ENCODE measurements at places on chromosomes 7 and 10.

DNA sequence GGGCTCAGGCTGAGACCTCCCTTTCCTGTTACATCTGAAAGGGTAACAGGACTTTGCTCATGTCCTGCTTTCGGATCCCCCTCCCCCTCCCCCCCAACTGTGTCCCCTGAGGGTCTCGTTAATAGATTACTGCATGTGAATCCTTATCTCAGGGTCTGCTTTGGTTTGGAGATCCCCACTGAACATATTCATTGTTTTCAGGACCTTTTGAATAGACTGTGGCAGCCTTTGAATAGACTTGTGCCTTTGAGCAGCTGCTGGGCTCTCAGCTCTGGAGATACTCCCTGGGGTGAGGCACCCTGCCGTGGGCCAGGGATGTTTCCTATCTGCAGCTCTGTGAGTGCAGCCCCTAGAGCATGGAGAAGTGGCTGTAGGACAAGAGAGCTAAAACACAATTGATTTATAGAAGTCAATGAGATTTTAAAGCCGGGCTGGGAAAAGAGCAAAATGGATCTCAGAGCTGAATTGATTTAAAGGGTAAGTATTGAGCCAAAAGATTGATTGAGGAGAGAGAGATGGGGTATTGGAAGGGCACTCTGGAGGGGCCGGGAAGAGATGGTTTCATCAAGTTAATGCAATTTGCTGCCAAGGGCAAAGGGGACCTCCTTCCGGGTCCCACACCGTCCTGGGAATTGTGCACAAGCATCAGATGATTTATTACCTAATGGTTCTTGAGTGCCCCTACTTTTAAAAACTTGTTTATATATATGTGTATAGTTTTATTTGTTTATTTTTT, 9.9 kb downstream of the ARHGAP22 start:
- DNase-seq: no peak

DNA sequence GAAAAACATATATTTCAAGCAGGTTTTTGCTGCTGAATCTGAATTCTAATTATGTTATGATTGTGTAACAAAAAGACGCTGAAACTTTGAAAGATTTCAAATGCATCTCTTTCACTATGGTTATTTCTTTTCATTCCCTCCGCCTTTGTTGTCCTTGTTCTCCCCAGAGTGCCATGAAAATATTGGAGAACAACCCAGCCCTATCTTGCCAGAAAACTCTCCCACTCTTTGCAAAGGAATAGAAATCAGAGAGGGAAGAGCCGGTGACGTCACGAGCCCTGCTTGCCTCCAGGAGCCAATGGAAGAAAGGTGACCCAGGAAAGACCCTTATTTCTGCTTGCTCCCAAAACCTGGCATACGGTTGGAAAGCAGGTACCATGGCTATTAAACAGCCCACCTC, 3.4 kb downstream of the GFRA1 start:
- DNase-seq: no peak

DNA sequence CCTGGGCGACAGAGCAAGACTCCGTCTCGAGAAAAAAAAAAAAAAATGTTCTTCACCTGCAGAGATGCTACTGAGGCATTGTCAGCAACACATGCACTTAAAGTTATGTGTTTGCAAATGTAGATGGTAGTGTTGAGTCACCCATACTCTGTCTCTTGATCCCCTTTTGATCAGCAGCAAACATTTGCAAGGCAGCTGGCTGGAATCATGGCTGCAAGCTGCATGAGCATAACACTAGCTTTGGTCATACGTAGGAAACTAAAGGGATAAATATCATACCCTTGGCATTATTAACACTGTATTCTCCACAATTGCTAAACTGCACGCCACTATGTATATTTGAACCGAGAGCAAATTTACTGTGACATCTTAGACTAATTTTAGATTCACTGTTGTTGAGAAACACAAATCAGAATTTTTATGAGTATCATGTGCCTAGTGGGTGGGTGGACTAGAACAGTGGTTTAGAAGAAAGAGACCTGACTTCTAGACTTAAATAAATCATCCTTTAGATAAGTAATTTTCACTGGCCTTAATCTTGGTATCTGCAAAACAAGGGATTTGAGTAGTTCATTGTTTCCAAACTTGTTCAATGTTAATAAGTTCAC, 229.3 kb upstream of the MEOX2 start:
- DNase-seq: no peak

GRCh38 chr10:126844406-126844805, 60.8 kb upstream of the DOCK1 start:
- no peak for DNase-seq

DNA sequence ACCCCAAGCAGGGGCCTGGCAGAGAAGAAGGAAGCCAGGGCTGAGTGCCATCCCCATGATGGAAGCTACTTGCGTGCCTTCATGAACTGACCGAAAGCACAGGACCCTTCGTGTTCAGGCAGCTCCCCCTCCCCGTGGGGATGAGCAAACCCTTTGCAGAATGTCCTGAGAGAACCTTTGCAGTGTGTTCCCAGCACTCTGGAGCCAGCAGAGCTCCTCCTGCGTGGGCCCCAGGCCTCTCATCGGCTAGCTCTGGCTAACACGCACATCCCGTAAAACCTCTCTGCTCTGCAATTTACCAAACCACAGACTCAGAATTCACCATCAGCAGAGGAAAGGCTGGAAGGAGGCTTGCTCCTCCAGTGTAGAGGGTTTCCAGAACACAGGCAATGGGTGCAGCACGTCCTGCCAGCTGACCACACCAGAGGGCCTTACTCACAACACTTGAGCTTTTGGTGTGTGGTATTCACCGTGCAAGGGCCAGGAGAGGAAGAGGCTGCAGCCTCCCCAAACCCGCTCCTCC, 3.1 kb downstream of the SH3PXD2A start:
- no peak for DNase-seq

GRCh38 chr10:92420546-92421275, 129.7 kb downstream of the MARCHF5 start:
- DNase-seq: no peak

DNA sequence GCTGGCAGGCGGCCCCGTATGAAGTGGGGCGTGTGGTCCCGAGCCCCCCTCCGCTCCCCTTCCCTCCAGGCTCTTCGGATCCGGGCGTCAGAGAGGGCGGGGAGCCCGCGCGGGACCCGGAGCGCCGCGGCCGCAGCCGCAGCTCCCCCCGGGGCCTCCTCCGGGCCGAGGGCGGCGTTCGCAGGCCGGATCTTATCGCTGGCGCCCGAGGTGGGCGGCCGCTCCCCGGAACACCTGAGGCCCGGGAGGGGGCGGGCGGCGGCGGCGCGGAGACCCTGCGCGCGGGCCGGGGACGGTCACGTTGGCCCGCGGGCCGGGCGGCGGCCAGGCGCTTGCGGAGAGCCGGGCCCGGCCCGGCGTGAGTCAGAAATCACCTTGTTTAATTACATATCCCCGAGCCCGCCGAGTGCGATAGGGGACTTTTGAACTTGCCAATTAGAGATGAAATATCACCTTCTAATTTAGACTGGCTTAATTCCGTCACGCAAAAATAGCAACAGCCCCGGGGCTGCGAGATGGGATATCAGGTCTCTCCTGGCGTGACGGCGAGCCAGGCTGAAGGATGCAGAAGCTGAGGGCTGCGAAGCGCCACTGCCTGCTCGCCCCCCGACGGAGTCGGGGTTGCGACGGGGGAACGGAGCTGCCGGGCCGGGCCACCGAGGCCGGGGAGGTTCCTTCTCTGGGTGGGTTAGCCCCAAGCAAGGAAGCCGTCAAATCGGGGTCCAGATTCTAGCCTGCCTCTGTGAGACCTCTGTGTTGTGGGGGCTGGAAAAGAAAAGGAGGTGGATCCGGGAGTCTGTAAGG, 43.4 kb downstream of the LDB3 start:
- DNase-seq: peak; percentile 50

DNA sequence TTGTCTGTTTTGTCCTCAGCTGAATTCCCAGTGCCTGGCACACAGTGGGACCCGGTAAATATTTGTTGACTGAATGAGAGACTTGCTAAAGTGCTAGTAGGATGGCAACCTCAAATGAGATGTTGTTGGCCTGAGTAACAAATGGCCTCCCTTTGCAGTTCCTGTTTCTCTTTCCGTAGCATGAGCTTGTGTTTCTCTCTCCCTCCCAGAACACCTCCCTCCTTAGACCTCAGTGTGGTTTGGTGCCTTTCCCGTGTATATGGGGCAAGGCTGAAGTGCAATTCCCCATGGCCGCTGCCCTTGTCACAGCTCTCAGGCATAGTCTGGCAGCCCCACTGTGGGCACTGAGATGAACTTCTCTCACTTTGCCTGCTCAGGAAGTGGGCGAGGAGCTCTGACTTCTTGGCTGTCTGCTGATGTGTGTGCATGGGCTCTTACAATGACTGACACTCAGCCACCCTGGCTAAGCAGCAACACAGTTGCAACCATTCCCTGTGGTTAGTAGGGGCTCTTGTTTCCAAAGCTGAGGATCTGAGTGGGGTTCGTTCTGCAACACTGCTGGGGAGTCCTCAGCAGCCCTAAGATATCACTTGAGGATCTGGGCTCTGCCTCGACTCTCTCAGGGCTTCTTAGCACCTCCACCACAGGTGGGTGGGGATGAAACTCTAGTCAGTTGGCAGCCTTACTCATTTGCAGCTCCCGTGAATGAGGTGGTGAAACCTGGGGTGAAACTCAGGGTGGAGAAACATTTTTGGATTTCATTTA, 136.1 kb downstream of the ICA1 start:
- DNase-seq: peak; percentile 95

DNA sequence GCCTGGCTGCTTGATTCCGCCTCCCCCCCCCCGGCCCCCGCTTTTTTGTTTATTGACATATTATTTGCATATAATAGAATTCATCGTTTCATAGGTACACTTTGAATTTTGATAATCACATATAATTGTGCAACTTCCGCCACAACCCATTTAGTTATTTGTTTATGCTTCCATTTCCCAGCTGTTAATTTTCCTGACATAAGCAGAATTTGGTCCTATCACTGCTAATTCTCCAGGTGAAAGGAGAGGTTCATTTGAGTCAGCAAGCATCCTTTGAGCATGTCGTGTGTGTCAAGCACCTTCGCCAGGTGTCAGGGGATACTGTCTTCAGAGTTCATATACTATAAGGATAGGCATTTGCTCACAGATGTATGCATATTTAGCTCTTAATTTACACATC, 102.2 kb downstream of the CELF2 start:
- DNase-seq: no peak

- DNase-seq: peak; percentile 44
Measured at GRCh38 chr10:4018054-4018511, 233.1 kb upstream of the KLF6 start.

- DNase-seq: no peak
Measured at GRCh38 chr10:30040597-30040996, 18.8 kb downstream of the JCAD start.

- peak; percentile 60 for DNase-seq
Measured at GRCh38 chr10:100148353-100149211, 37.2 kb downstream of the ERLIN1 start.

DNA sequence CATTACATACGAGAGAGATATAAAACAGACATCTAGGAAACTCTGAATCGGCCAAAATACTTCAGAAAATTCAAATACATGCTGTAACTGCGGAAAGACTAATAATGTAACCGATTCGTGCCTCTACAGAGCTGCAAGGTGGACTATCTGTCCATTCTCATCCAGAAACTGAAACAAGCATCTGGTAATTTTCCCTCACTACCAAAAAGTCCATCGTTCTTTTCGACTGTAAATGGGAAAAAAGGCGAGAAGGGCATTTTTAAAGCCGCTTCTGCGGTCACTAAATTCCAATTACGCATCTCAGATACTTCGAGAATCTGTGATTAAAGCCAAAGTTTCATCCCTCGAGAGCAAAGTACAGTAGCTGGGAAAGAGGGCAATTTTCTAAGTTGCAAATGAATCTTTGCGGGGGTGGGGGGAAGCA, 1.3 kb downstream of the OGA start:
- peak; percentile 45 for DNase-seq

DNA sequence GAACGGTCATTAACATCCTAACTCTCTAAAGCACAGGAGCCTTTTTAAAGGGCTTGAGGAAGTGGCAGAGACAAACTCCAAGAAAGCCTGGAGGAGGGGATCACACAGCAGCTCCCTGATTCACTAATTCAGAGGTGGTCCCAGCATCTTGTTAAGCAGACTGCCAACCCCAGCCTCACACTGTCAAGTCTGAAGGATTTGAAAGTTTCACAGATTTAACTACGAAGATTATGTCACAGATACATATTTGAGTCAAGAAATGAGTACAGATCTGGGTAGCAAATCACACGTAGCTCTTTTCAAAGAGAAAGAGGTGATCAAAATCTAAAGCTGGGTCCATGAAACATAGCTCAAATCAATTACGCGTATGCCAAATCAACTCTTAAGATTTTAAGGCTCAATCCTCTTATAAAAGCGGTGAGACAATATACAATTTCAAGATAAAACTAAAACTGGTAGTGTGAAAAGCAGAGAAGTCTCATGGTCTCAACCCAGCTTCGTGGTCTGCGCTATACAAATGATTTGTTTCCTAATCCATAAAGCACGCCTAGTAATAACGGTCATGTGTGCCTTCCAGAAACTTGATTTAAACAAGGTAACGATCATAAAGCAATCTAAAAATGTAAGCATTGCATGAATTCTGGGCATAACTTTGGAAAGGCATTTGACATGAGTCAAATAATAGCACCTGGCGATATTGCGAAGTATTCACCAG, 229.9 kb upstream of the MKLN1 start:
- peak; percentile 71 for DNase-seq

DNA sequence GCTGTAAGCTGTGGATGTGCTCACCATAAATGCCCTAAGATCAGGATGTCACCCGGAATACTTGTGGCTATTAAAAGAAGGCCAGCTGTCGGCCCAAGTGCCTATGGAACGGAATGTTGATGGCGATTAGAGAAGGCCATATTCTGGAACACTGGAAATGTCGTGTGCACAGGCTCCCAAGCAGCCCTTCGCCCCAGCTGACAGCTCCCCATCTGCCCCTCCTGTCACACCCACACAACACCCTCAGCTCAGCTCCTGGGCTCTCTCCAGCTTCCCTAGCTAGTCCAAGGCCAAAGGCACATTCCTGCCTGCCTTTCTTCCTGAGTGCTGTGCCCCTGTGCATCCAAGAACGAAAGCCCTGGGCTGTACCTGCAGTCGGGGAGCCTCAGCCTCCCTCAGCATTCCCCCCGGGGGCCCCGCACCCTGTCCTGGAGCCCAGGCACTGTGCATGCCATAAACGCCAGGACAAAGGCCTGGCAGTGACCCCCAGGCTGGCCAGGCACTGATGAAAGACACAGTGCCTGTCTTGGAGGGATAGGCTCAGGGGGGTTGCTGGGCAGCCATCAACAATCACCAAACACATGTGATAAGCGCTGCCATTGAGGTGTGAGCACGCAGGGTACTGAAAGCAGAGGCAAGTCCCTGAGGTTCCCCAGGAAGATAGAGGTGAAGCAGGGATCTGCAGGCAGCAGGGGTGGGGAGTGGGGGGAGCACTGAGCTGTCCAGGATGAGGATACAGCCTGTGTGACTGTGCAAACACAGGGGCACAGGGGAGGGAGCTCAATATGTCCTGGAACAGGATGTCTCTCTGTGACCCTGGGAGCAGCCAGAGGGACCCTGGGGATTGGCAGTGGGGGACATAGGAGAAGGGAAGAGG, 3.7 kb upstream of the LDB3 start:
- no peak for DNase-seq

DNA sequence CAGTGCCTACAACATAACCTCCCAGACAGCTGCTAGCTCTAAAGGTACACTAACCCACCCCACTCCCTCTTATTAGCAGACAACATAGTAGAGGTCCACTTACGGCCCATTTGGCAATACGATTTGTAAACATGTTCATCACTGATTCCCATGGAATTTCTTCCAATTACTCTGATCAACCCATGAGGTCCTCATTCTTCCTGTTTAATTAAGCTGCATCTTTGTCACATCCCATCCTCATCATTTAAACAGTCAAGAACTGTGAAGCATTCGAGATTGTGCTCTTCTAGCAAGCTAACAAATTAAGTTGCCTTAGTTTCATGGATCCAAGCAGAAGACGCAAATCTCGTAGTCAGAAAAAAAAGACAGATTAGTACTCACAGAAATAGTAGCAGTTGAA, 622.2 kb upstream of the VSTM2A start:
- no peak for DNase-seq

Data from activated CD4-positive, alpha-beta T cell treated with anti-CD3 and anti-CD28 coated beads, Interleukin-10, Interleukin-2, amounts not matched to agents 100 ng/mL and 50 ng/mL, durations not matched to agents 16 hours and 8 hours (primary cell).